Breast epithelium (tissue), 4 donors: ENCODE measurements at places on chromosomes 1 and 21. TPM values are rescaled to one million over a fixed set of nuclear protein-coding genes. Genes with fewer than 3 reads are reported as not detected.
A peak's percentile ranks its signal among the peaks of the same experiment; 100 is the strongest.

GRCh38 chr1:228935855-228936727 lies 200.8 kb downstream of the RHOU start:
- no peak for DNase-seq
- H3K4me1 ChIP-seq: peaks cover 4% of the 10 kb centered on the region
- H3K27me3 ChIP-seq: no peaks in the 10 kb centered on the region
- H3K36me3 ChIP-seq: no peaks in the 10 kb centered on the region

- H3K27ac ChIP-seq: no peak overlapping the region
- no peak for DNase-seq
- H3K36me3 ChIP-seq: no peaks in the 10 kb centered on the region
- H3K4me3 ChIP-seq: no peak overlapping the region
- no peaks in the 10 kb centered on the region for H3K4me1 ChIP-seq
These were observed 54.5 kb upstream of the LHX8 start for GRCh38 chr1:75079538-75080290.

Gene BSND
- under 0.01 TPM for total RNA-seq

Gene C1orf21
- total RNA-seq: 54.7 TPM

Gene GUCA2B
- not detected for total RNA-seq

- no peaks in the 10 kb centered on the region for H3K4me1 ChIP-seq
- peaks cover 25% of the 10 kb centered on the region for H3K27me3 ChIP-seq
- no peak overlapping the region for H3K27ac ChIP-seq
- peak; percentile 43 for DNase-seq
These were observed 161.1 kb upstream of the COL6A1 start for GRCh38 chr21:45820171-45821091.

Gene CYYR1
- 15.1 TPM for total RNA-seq

DNA sequence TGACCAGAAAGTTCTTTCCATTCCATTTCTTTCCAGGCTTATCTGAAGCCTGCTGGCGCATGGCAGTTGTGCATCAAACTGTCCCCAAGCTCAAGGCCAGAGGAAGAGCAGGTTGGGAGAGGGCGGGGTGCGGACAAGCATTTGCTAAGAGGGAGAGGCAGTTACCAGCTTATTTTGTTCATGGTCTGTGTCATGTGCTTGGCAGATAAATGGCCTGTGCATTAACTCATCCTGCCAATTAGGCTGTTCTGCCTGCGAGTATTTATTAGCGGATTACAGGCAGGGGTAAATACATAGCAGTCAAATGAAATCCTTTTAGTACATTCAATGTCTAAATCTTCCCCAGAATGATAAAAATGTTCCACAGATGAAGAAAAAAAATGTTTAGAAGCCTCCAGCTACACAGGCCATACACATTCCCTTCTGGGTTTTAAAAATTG lies 48.9 kb upstream of the B3GALNT2 start:
- no peak overlapping the region for H3K27ac ChIP-seq
- no peak overlapping the region for H3K4me3 ChIP-seq
- no peaks in the 10 kb centered on the region for H3K36me3 ChIP-seq
- DNase-seq: no peak

GRCh38 chr1:30919025-30919881 lies 10.7 kb upstream of the SDC3 start:
- no peaks in the 10 kb centered on the region for H3K36me3 ChIP-seq
- no peak overlapping the region for H3K27ac ChIP-seq
- peak; percentile 2 for DNase-seq
- H3K27me3 ChIP-seq: no peaks in the 10 kb centered on the region
- no peaks in the 10 kb centered on the region for H3K4me1 ChIP-seq

DNA sequence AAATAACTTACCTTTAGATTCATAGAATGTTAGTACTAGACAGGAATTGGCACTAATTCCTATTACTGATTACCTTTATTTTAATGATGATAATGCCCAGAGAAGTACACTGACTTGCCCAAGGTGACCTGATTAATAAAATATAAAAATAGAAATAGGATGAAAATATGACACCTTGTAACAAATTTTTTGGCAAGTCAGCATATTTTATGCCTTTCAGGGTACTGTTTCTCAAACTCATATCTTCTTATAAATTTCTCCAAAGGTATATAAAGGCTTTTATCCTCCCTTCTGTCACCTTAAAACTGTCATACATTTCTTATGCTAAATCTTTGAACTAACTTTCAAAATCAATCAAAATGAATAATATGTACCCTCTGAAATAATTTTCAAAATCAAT lies 171.4 kb downstream of the LRRC40 start:
- H3K36me3 ChIP-seq: no peaks in the 10 kb centered on the region
- H3K4me1 ChIP-seq: no peaks in the 10 kb centered on the region
- DNase-seq: no peak
- no peak overlapping the region for H3K4me3 ChIP-seq

Gene KCNN3
- 1.0 TPM for total RNA-seq

- no peaks in the 10 kb centered on the region for H3K27me3 ChIP-seq
- DNase-seq: no peak
- H3K4me3 ChIP-seq: no peak overlapping the region
- H3K27ac ChIP-seq: no peak overlapping the region
- peaks cover 9% of the 10 kb centered on the region for H3K4me1 ChIP-seq
These were observed 31.4 kb upstream of the PRELP start for GRCh38 chr1:203444171-203444576.

GRCh38 chr1:32702599-32703478 lies at the start of gene SYNC:
SYNC (minus strand) TSS chr1:32702770; CDS start chr1:32702660, 110 bp downstream.
- DNase-seq: no peak
- H3K36me3 ChIP-seq: no peaks in the 10 kb centered on the region
- H3K27ac ChIP-seq: peak within 1 kb of the TSS; percentile 78
- H3K4me3 ChIP-seq: peak within 1 kb of the TSS; percentile 76

DNA sequence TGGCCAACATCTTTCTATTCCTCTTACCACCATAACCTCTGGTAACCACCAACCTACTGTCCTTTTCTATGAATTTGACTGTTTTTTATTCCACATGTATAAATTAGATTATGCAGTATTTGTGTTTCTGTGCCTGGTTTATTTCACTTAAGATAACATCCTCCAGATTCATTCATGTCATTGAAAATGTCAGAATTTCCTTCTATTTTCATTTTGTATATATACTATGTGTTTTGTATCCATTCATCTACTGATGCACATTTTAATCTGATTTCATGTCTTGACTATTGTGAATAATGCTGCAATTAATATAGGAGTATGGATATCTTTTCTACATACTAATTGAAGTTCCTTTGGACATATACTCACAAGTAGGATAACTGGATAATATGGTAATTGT lies 403.2 kb downstream of the NCAM2 start:
- no peak overlapping the region for H3K27ac ChIP-seq
- H3K4me1 ChIP-seq: no peaks in the 10 kb centered on the region
- no peak overlapping the region for H3K4me3 ChIP-seq
- H3K36me3 ChIP-seq: no peaks in the 10 kb centered on the region
- DNase-seq: no peak
- H3K27me3 ChIP-seq: no peaks in the 10 kb centered on the region

- no peak overlapping the region for H3K27ac ChIP-seq
- no peaks in the 10 kb centered on the region for H3K36me3 ChIP-seq
- H3K4me3 ChIP-seq: no peak overlapping the region
- DNase-seq: no peak
- no peaks in the 10 kb centered on the region for H3K27me3 ChIP-seq
These were observed 437.6 kb downstream of the PRDM2 start for GRCh38 chr1:14137411-14138134.
